ENCODE measurements at places on chromosomes 2 and 18. TPM values are rescaled to one million over a fixed set of nuclear protein-coding genes. Genes with fewer than 3 reads are reported as not detected.
A peak's percentile ranks its signal among the peaks of the same experiment; 100 is the strongest.

DNA sequence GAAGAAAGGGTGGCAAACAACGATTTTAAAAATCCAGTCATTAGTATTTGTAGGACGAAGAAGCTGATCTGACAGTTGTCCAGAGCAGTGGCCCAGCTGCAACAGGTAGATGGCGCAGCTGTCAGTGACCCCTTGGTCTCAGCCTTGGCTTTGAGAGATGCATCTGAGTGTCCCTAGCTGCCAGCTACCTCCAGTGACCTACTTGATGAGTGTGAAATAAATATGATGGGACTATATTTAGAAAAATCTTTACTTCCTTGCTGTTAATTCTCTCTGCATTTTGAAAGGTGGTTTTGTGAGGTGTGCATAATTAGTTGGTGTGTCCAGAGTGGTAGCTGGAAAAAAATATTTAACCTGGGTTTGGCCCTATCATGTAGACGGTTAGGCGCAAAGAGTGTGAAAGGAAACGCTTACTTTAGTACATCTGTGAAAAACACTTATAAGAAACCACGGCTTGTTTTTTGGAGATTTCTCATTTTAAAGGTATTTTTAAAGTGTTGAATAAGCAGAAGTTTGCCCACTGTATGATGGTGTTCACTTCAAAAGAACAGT is 963 bp downstream of the INPP1 start:
- no peak for DNase-seq
- no peaks in the 10 kb centered on the region for H3K36me3 ChIP-seq
- H3K27ac ChIP-seq: peak overlapping the region; percentile 68

DNA sequence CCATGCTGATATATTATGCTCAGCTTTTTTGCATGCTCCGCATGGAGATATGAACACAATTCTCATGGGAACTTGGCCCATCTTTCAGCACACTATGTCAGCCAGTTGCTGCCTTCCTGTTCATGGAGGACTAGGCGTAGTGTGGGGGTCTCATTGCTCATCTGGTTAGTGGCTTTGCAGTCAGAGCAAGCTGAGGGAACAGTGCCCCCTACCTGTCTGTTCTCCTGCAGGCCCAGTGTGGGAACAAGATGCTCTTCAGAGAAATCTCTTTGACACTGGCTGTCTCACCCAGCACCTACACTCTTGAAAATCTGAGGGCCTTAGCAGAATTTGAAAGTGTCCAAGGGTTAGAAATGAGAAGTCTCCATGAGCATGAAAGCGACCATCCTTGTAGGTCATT is 47.1 kb downstream of the SPTBN1 start:
- DNase-seq: no peak
- H3K4me1 ChIP-seq: peaks cover 45% of the 10 kb centered on the region
- peaks cover 3% of the 10 kb centered on the region for H3K36me3 ChIP-seq
- H3K27me3 ChIP-seq: no peaks in the 10 kb centered on the region
- H3K4me3 ChIP-seq: no peak overlapping the region

- peaks cover 7% of the 10 kb centered on the region for H3K36me3 ChIP-seq
- H3K4me1 ChIP-seq: peaks cover 14% of the 10 kb centered on the region
- DNase-seq: no peak
- H3K4me3 ChIP-seq: no peak overlapping the region
- no peaks in the 10 kb centered on the region for H3K27me3 ChIP-seq
These were observed 111.7 kb downstream of the ANKRD44 start for GRCh38 chr2:197198890-197199289.

MYO7B gene
- not detected for total RNA-seq

CIB4 gene
- not detected for total RNA-seq

CTAGE1 gene
- not detected for total RNA-seq

RAX gene
- not detected for total RNA-seq

TSPYL6 gene
- total RNA-seq: not detected

All from osteocyte (in vitro differentiated cells).